RCC 7860 (cell line): ENCODE measurements at places on chromosomes 6 and 20.
A peak's percentile ranks its signal among the peaks of the same experiment; 100 is the strongest.

GRCh38 chr20:20832715-20833114 lies 120.3 kb upstream of the RALGAPA2 start:
- no peak for DNase-seq

- peak; percentile 77 for DNase-seq
Observed at GRCh38 chr6:141464490-141464889, 668.2 kb upstream of the GJE1 start.

DNA sequence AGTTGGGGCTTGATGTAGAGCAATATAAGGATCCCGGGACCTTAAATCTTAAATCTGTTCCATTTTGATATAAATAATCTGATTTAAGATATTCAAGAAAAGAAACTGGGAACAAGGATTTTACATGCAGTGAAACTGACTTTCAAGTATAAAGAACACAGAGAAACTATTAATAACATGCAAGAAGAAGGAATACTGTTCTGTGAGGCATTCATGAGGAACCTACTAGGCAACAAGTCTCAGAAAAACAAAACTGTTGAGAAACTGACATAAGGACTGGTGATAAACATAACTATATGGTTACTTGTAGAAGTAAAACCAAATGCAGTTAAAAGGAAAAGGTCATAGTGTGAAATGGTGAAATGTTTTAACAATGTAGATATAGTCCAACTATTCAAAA lies 15.8 kb downstream of the HDDC2 start:
- no peak for DNase-seq

DNA sequence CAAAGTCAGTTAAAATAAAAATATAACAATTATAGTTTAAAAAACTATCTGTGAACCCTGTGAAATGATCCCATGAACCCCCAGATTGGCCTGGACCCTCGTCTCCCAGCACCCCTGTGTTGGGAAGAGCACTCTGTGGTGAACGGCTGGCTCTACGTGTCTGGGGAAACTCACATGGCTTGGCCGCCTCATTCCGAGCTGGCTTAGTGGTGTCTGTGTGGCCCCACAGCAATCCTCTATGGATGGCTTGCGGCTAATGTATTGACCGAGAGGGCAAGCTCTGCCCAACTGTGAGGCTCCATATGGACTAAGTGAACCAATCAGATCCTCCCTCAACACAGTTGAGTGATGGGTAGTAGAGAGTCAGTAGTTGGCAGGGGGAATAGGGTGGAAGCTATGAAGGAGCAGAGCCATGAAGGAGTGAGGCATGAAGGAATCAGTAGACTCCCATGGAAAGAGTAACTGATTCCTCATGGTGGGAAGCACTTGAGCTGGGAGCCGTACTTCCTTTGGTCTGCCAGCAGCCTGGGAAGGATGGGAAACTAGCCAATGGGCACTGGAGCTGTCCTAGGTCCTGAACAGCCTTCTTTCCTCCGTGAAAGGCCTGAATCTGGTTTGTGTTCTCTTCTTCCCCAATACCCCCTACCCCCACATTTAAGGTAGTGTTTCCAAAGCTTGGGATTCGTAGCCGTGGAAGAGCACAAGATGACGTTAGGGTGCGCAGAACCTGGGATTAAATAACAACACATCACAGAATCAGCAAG lies 21.6 kb upstream of the ZNF831 start:
- DNase-seq: no peak

- DNase-seq: peak; percentile 52
Observed at GRCh38 chr6:28585335-28585734, 59.7 kb downstream of the GPX5 start.

GRCh38 chr6:40891686-40892085 lies 147.3 kb downstream of the UNC5CL start:
- DNase-seq: no peak

- no peak for DNase-seq
Observed at GRCh38 chr20:49993301-49993751, 10.5 kb downstream of the SNAI1 start.

- DNase-seq: no peak
Observed at GRCh38 chr6:50278663-50279062, 228.9 kb upstream of the DEFB112 start.

DNA sequence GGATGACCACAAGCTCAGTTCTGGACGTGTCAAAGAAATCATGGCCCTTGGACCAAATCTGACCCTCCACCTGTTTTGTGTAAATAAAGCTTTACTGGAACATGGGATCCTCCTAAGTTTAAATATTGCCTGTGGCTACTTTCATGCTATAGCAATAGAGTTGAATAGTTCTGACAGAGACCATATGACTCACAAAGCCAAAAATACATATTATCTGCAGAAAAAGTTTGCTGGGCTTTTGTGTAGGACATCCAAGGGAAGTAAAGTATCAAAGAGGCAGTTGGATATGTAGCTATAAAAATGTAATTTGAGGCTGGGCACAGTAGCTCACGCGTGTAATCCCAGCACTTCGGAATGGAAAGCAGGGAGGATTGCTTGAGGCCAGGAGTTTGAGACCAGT lies 78.9 kb downstream of the TOX2 start:
- DNase-seq: no peak

- DNase-seq: no peak
Observed at GRCh38 chr6:30779850-30780641, 35.7 kb upstream of the IER3 start.

- no peak for DNase-seq
Observed at GRCh38 chr6:129105793-129106192, 222.9 kb downstream of the LAMA2 start.

GRCh38 chr20:4366076-4366475 lies 350.7 kb upstream of the RNF24 start:
- DNase-seq: no peak

DNA sequence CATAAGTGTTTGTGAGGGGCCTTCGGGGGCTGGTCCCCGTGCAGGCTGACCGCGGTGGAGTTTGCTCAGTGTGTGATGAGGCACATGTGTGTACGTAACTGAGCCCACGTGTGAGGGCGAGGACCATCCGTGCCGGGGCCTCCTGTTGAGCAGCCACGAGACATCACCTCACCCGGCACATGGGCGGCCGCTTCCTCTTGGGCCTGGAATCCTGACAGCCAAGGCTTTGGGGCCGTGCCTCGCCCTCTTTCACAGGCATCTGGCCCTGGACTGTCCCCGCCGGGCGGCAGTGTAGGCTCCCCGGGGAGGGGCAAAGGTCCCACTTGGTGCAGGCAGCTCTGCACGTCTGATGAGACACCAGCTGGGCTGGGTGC lies 202.3 kb downstream of the DLL1 start:
- DNase-seq: no peak

- DNase-seq: peak; percentile 35
Observed at GRCh38 chr20:3222635-3223600, 13.6 kb downstream of the ITPA start.

DNA sequence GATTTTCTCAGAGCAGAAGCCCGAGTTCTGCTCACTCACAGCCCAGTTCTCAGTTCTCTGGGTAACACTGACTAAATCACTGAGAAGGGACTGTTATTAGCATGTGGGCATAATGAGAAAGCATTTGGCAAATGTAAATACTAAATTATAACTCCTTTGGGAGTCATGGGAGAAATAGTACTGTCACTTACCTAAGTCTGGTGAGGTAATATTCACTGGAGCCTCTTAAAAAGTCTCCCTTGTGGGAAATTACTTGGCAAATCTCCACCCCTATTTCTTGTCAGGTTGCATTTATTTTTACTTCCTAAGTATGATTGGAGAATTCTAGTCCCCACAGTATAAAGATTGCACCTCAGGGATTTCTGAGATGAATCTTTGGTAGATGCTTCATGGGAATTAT lies 254.3 kb downstream of the SLC35F1 start:
- no peak for DNase-seq

DNA sequence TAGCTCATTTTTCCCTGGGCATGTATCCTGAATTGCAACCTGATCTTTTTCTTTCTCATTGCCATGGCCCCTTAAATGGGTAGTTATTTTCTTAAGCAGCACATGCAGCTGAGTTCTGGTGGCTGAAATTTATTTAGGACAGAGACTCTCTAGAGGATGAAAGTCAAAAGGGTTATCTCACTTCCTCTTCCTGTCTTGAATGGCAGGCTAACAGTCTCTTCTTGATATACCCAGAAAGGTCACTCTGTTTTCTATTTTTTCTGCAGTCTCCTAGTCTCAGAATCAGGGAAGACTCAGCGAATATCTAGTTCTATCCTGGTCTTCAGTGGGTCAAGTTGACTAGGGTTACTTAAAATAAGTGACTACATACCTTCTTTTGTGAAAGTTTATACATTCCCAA lies 243.3 kb downstream of the EPHA7 start:
- no peak for DNase-seq

DNA sequence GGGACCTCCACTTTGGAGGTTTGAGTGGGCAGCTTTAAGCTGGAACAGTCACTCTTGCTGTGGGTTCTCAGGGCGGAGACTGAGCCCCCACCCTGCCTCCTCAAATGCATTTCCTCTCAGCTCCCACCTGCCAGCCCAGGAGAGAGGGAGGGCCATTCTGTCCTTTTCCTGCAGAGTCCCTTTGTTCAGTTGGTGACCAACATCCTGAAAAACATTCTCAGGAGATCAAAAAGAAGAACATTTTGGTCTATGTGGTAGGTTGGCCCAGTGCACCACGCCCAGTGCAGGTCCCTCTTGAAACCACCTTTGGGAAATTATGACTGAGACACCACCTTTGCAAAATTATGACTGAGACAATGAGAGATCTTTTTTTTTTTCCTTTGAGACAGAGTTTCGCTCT lies 13.4 kb downstream of the SLC52A3 start:
- no peak for DNase-seq

- no peak for DNase-seq
Observed at GRCh38 chr20:33551778-33552177, 61.9 kb downstream of the CBFA2T2 start.

DNA sequence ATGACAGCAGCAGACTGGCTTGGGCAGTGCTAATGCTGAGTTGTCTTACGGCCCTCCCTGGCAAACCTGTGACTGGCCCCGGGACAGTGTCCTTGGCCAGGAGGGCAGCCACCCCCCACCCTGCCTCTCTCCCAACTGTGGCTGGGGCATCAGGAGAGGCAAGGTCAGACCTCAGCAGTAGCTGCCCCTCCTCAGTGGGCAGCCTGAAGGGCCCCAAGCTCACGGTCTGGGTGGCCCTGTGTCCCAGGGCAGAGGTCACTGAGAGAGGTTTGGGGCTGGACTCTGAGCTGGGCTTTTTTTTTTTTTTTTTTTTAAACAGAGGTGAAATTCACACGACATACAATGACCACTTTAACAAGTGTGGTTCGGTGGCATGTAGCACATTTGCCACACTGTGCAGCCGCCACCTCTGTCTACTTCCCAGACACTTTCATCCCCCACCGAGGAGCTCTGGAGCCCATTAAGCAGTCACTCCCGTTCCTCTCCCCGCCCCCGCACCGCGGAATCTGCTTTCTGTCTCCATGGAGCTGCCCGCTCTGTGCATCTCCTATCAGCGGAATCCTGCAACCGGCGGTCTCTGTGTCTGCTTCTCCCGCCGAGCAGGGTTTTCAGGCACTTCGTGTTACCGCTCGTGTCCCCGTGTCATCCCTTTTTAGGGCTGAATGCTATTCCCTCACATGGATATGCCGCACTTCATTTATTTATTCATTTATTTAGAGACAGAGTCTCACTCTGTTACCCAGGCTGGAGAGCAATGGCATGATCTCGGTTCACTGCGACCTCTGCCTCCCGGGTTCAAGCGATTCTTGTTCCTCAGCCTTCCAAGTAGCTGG lies 67.9 kb upstream of the GATA5 start:
- DNase-seq: no peak

DNA sequence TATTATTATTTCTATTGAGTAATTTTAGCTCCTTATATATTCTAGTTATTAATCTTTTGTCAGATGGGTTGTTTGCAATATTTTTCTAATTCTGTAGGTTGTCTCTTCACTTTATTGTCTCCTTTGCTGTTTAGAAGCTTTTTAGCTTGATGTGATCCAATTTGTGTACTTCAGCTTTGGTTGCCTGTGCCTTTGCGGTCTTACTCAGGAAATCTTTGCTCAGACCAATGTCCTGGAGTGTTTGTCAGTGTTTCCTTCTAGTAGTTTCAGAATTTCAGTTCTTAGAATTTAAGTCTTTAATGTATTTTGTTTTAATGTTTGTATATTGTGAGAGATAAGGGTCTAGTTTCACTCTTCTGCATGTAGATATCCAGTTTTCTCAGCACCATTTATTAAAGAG lies 916.0 kb upstream of the EYS start:
- no peak for DNase-seq

DNA sequence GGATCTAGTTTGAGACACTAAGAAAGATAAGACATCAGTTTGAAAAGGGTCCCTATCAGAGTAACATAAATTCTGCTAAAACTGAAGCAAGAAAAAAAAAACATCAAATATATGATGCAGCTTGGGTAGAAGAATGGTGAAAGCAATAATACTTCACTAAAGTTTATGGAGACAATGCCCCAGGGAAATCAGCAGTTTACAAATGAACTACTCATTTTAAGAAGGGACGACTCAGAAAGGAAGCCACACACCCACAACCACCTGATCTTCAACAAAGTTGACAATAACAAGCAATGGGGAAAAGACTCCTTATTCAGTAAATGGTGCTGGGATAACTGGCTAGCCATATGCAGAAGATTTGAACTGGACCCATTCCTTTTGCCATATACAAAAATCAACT lies 143.5 kb downstream of the TPBG start:
- no peak for DNase-seq

GRCh38 chr20:35196313-35196712 lies 24.4 kb downstream of the PROCR start:
- DNase-seq: no peak

- DNase-seq: no peak
Observed at GRCh38 chr6:5898563-5898962, 108.2 kb downstream of the NRN1 start.

DNA sequence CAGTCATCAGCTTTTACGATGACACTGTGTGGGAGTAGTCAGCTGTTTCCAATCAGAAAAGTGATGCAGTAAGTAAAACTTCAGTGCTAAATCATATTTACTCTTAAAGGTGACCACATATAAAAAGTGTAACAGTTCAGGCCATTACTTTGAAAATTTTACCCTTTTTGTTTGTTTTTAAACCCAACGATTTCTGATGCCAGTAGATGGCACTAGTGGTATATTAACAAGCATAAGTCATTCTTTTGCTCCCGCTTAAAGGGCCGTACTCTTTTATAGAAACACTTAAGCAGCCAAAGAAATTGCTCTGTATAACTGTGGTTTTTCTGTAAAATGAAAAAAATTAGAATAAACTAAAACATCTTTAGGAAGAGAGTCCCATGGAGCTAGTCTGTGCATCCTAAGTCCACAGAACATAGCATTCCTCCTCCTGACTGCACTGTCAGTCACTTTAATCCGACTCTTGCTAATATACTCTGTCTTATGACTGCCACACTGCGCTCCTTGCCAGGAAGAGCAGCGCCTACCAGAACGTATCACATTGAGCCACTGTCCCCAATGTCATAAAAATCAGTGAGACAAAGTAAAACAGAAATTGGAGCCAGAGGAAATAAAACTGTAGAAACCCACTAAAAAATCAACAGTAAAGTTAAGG lies 25.0 kb downstream of the HEBP2 start:
- peak; percentile 40 for DNase-seq

GRCh38 chr6:84462698-84463097 lies 235.3 kb upstream of the CEP162 start:
- DNase-seq: peak; percentile 35

GRCh38 chr20:12849225-12849910 lies 159.4 kb upstream of the SPTLC3 start:
- no peak for DNase-seq
